CD8-positive, alpha-beta T cell (primary cell): ENCODE measurements at places on chromosomes 16 and 17.

DNA sequence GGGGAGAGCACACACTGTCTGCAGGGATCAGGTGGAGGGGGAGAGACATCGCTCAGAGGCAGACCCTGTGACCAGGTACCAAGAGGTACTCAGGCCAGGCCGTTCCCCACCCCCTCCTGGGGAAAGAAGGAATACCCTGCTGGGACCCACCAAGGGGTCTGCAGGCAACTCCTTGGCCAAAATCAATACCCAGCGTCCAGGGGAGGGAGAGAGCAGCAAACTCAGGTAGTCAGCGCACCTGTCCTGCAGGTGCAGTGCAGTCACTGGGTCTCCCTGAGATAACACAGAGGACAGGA is 57.5 kb upstream of the DOC2B start:
- DNase-seq: no peak

GRCh38 chr16:3553138-3553923 is 23.9 kb downstream of the NLRC3 start:
- no peak for DNase-seq

DNA sequence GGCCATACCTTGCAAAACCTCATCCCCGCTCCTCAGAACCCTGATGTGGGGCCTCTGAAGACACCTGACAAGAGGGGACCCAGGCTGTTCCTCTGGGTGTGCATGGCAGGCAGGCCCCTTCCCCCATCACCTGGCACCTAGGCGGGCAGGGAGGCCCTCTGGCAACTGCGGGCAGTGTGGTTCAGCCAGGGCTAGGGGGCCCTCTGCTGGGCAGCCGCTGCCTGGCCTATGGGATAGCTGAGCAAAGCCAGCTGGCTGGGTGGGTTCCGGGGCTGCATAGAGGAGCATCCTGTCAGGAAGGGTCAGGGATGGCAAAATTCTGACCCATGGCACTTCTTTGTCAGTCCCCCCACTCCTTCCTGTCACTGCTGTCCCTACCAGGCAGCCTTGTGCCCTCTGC is 228.7 kb upstream of the ASIC2 start:
- no peak for DNase-seq

DNA sequence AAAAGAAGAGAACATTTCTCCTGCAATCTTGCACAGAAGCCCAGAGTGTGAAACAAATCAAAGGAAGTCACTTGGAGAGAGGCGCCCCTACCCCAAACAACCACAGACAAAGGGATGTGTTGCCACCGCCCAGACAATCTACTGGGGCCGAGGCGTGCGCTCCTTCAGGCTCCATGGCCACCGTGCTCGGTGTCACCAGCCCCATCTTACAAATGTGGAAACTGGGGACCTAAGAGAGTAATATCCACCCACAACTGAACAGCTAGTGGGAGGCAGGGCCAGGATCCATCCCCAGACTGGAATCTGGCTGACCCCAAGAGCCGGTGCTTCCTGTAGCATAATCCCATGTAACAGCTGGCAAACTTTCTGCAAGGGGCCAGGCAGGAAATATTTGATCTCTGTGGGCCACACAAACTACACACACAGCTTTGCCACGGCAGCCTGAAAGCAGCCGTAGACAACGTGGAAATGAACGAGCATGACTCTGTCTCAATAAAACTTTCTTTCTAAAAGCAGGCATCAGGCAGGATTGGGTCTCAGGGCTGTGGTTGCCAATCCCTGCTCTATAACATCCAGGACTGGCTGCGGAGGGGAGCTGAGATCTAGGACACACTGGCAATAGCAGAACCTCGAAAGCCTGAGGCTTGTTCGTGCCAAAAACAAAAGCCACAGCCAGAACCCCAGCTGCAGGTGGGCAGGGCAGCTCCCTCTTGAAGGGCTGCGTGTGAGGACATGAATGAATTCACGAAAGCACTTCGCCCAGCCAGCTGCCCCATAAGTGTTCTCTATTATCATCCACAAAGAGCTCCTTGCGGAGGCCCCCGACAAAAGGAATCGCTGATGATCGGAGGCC is 26.6 kb upstream of the GINS2 start:
- DNase-seq: no peak

DNA sequence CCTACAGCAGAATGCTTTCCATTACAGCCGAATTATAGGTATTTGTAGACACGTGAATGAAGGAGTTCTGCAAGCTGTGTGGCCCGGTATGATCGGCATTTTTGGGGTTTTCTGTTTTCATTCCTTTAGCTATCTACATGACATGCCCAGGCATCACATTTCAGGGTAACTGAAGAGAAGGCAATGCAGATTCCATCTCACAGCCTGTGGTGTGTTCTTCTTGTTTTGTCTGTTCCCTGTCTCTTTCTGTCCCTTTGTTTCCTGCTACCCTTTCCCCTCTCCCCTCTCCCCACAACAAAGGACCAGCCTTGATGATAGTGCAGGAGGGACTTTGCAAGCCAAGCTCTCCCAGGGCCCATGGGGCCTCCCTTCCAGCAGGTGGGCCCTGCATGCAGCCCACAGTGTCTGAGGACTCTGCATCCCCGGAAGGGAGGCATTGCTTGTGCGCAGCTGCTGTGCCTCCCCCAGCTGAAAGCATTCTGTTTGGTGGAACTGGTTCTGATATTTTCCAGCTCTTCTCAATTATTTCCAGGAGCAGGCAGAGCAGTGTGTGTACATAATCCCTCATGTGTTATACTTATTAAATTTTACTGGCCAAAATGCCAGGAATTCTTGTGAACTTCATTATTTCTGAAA is 207.4 kb downstream of the RPTOR start:
- DNase-seq: no peak

GRCh38 chr16:72111657-72112451 is 18.2 kb downstream of the DHX38 start:
- DNase-seq: no peak

DNA sequence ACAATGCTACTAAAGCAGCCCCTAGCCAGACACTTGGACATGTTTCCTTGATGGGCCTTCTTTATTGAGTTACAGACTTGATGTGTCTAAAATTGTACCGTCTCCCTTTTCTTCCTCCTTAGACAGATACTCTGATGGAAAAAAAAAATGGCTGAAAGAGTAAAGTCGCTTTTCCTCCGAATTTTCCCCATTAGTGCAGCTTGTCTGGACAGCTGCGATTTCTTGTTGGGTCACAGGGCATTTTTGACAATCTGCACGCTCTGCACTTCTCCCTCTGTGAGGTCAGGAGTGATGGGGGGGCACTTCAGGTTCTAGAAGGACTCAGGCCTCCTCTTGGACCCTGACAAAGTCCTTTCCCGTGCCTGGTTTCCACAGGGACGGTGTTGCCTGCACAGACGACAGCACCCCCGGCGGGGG is 968 bp upstream of the PRKAR1A start:
- peak; percentile 12 for DNase-seq
